ENCODE measurements at places on chromosomes 5 and 9.

DNA sequence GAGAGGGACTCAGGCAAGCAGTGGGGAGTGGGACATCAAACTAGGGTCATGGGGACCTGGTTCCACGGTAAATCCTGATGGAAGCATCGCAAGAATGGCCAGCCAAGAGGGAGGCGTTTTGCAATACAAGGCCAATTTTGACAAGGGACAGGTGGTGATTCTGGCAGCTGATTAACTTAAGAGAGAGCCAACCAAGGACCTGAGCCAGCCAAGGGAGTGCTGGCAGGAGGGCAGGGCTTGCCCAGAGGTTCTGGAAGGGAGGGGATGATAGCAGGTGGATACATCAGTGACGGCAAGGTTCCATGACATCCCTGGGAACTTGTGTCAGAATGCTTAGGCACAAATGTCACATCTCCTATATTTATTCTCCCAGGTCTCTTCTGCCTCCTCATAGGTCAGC is 32.8 kb upstream of the PUM3 start:
- no peak for DNase-seq

GRCh38 chr5:34998058-34998789 is 49.5 kb downstream of the AGXT2 start:
- no peak for DNase-seq

DNA sequence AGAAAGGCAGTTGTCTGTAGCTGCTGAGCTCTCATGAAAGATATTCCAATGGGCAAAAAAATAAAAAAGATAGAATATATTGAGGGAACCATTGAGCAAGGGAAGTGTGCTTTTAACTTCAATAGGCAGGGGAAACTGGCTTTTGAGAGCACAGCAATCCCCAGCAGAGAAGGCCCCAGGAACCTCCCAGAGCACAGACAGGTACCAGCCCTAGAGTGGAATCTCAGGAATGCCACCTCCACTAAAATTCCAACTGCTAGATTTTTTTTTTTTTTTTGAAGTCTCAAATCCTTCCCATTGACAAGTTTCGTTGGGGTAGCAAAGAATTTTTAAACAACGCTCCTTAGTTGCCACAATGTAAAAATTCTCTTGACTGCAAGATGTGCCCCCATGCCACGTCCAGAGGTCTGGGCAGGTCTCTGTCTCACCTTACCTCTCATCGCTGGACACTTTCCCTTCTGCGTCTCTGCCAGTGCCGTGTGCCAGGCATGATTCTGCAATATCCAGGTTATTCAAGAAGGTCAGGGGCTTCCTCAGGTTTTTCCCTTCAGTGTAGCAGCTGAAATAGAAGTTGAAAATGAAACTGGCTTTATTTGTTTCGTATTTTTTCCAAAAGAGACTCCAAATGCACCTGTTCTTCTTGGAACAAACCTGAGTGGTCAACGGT is 64.2 kb upstream of the IRX1 start:
- DNase-seq, result no peak

DNA sequence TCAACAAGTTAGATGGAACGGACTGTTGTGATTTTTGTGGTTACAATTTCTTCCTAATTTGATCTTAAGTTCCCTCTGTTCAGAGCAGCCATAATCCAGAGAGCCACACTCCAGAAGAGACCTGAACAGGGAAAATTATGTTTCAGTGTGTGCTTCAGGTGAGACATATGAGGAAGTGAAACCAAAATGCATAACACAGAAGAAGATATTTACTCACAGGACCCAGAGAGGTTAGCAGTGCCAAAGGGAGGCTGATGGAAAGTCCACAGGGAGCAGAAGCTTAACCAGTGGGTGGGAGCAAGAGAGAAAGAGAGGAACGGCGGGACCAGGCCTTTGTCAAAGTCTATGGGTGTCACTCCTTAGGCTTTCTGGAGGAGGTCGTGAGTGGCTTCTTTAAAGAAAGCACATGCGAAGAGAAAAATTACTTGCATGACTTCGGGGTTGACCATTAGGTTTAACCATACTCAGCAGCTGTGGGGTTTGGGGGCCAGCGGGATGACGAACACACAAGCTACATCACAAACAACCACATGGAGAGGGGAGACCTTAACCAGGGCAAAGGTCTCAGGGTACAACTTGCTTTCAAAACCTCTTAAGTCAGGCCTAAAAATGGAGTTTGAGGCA is 141.4 kb downstream of the MED10 start:
- DNase-seq, result no peak

- DNase-seq, result no peak
These were observed 129.1 kb upstream of the FBN2 start for GRCh38 chr5:128667152-128667551.

DNA sequence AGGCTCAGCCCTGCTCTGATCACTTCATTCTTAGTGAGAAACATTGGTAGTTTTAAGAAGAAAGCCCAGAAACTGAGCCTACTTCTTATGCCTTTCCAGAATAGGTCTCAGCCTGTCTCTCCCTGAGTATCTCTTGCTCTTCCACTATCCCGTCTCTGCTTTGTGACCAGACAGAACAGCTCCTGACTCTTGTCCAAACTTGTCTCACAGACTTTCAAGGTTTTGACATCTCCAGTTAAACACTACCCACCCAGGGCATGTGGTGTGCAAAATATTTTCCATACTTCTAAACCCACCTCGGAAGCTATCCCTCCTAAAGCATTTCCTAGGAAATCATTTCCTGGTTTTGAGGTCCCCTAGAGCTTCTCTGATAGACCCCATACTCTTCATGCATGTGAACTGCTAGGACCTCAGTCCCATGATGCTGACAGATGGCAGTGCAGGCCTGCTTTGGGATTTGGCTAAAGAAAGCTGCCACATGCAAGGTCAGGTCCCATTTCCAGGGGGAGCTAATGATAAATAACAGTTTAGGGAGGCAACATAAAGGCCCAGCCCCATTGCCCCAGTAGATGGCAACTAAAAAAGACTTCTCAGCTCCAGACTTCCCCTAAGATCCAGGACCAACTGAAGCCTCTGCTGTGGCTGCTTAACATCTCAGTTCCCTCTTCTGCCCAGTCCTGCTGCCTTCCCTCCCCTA is 211.5 kb downstream of the MED10 start:
- DNase-seq, result no peak

DNA sequence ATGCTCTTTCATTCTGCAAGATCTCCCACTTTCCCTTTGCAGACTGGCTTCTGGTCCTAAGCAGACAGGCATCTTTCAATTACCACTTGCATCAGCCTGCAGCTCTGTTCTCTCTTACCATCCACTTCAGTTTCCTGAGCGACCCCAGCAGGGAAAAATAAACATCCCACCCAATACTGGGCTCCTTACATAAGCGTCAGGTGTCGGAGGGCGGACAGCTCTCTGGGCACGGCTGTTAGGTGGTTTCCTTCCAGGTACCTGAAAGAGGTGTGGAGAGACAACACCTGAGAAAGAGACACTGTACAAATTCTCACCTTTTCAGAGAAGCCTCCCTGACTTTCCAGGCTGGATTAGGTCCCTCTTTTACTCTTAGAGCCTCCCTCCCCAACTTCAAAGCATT is 145.1 kb upstream of the PANK3 start:
- no peak for DNase-seq

DNA sequence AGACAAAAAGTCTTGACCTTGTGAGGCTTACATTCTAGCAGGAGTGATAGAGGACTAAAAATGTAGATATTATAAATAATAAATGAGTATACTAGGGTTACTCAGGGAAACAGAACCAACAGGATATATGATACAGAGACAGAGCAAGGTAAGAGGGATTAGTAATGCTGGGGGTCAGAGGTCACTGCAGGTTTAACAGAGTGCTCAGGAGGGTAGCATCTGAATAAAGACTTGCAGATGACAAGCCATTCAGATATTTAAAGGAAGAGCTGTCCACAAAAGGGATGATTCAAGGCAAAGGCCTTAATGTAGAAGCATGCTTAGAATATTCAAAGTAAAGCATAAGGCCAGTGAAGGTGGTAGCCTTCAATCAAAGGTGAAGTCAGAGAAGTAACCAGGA is 65.6 kb upstream of the SEMA6A start:
- DNase-seq, result no peak

- DNase-seq, result no peak
These were observed 144.1 kb upstream of the IER5L start for GRCh38 chr9:129322022-129322621.

GRCh38 chr5:4520559-4520958 is 619.6 kb upstream of the ADAMTS16 start:
- no peak for DNase-seq

- no peak for DNase-seq
These were observed 24.6 kb downstream of the MACIR start for GRCh38 chr5:103283120-103283519.

- DNase-seq, result no peak
These were observed 499.2 kb upstream of the COX7C start for GRCh38 chr5:86118542-86118941.

GRCh38 chr9:123058834-123059233 is 25.4 kb downstream of the GPR21 start:
- DNase-seq, result no peak

GRCh38 chr9:1837453-1838084 is 177.6 kb upstream of the SMARCA2 start:
- no peak for DNase-seq

GRCh38 chr5:77828445-77828844 is 52.3 kb upstream of the TBCA start:
- DNase-seq, result no peak
